ENCODE measurements at places on chromosomes 2 and 18. TPM values are rescaled to one million over a fixed set of nuclear protein-coding genes. Genes with fewer than 3 reads are reported as not detected.

SPDYA gene
- 0.28 TPM for total RNA-seq

CCDC148 gene
- 3.5 TPM for total RNA-seq

HOXD13 gene
- total RNA-seq = 0.06 TPM

SATB2 gene
- total RNA-seq = 4.9 TPM

FN1 gene
- 887 TPM for total RNA-seq

ATP8B1 gene
- 7.5 TPM for total RNA-seq

GCG gene
- not detected for total RNA-seq

GRCh38 chr2:73928963-73929347 is 2.3 kb downstream of the DGUOK start:
- no peak for DNase-seq
- H3K27ac ChIP-seq = no peak overlapping the region
- H3K4me3 ChIP-seq = no peak overlapping the region
- H3K36me3 ChIP-seq = peaks cover 45% of the 10 kb centered on the region
- peaks cover 17% of the 10 kb centered on the region for H3K4me1 ChIP-seq
- H3K27me3 ChIP-seq = no peaks in the 10 kb centered on the region

DNA sequence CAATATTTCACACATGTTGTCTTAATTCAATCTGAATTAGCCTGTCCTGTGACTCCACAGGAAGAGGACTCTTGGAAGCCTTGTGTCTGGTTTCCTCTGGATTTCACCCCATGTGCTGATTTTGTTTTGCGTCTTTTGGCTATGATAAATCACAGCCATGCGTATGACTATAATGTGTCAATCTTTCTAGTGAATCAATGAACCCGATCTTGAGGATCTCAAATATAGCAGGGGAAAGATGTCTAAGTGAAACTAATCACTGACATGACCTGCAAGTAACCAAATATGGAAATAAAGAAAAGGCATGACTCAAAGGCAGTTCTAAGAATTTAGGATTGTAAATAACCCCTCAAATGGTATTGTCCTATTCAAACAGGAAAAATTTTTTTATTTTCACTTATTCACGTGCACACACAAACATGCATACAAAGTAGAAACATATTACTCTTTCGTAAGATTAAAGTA is 8.2 kb downstream of the WDFY1 start:
- DNase-seq = peak; percentile 55
- peaks cover 91% of the 10 kb centered on the region for H3K4me1 ChIP-seq
- H3K4me3 ChIP-seq = no peak overlapping the region

DNA sequence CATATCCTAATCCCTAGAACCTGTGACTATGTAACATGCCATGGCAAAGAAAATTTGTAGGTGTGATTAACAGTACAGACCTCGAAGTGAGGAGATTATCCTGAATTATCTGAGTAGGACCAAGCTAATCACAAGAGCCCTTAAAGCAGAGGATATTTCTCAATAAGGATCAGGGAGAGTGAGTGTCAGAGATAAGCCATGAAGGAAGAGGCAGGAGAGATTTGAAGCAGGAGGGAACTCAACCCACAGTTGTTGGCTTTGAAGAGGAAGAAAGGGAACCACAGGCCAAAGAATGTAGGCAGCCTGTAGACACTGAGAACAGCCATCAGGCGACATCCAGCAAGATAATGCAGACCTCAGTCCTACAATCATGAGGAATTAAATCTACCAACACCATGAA is 229.3 kb downstream of the NBAS start:
- H3K36me3 ChIP-seq = peaks cover 13% of the 10 kb centered on the region
- no peak overlapping the region for H3K27ac ChIP-seq
- no peak for DNase-seq

- H3K36me3 ChIP-seq = no peaks in the 10 kb centered on the region
- no peak overlapping the region for H3K4me3 ChIP-seq
- no peak for DNase-seq
- H3K27me3 ChIP-seq = no peaks in the 10 kb centered on the region
- H3K27ac ChIP-seq = no peak overlapping the region
- no peaks in the 10 kb centered on the region for H3K4me1 ChIP-seq
Observed at GRCh38 chr2:12918835-12919445, 202.2 kb downstream of the TRIB2 start.

DNA sequence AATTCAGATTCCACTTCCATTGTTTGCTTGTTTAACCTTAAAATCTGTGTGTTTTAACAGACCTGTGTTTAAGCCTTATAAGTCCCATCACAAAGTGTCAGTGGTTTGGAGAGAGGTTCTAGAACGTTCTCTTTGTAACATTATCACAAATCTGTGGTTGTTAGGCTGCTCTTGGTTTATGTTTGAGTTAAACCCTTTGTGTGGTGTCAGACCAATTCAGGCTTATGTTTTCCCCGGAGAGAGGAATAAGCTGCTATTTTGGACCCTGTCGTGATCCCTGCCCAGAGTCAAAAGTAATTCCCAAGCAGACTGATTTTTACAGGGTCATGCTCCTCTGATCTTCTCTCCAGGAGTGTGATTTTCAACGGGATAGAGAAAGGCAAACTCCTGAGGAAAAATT is 43.8 kb upstream of the LTBP1 start:
- no peaks in the 10 kb centered on the region for H3K27me3 ChIP-seq
- no peak overlapping the region for H3K27ac ChIP-seq
- H3K4me3 ChIP-seq = no peak overlapping the region
- no peaks in the 10 kb centered on the region for H3K36me3 ChIP-seq

GRCh38 chr2:143476336-143477087 is 347.3 kb downstream of the ARHGAP15 start:
- no peak overlapping the region for H3K4me3 ChIP-seq
- H3K36me3 ChIP-seq = no peaks in the 10 kb centered on the region
- H3K4me1 ChIP-seq = peaks cover 31% of the 10 kb centered on the region
- DNase-seq = no peak
- H3K27me3 ChIP-seq = no peaks in the 10 kb centered on the region

DNA sequence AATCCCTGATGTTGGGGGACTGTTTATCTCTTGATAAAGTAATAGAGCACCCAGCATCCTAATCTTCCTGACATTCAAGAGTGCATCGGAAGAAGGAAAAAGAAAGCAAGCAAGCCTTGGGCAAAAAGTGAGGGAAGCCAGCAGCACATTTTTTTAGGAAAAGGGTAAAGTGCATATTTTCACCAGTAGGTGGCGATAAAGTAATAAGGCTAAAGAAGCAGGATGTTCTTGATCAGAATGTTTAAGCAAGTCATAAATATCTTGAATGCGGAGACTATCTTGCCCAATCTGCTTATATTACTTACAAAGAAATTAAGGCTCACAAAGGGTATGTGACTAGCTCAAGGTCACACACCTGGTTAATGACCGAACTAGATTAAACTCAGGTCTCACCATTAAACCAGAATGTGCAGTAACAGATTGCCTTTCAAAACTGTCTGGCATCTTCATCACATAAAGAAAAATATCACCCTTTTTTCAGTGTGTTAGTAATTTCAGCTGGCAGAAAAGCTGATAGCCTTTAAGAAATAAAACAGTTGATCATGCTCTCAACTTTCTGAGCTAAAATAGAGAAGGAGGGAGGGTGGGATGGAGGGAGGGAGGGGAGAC is 83.8 kb downstream of the VIT start:
- H3K27ac ChIP-seq = no peak overlapping the region
- peaks cover 6% of the 10 kb centered on the region for H3K4me1 ChIP-seq
- H3K36me3 ChIP-seq = no peaks in the 10 kb centered on the region
- no peaks in the 10 kb centered on the region for H3K27me3 ChIP-seq
- no peak overlapping the region for H3K4me3 ChIP-seq

- H3K4me1 ChIP-seq = no peaks in the 10 kb centered on the region
- no peak overlapping the region for H3K4me3 ChIP-seq
- DNase-seq = no peak
- no peak overlapping the region for H3K27ac ChIP-seq
- no peaks in the 10 kb centered on the region for H3K36me3 ChIP-seq
- H3K27me3 ChIP-seq = no peaks in the 10 kb centered on the region
Observed at GRCh38 chr2:192307530-192307929, 112.8 kb upstream of the TMEFF2 start.

GRCh38 chr2:136334967-136335366 is 217.0 kb upstream of the CXCR4 start:
- no peaks in the 10 kb centered on the region for H3K4me1 ChIP-seq
- DNase-seq = no peak
- no peaks in the 10 kb centered on the region for H3K27me3 ChIP-seq
- H3K27ac ChIP-seq = no peak overlapping the region
- H3K36me3 ChIP-seq = no peaks in the 10 kb centered on the region

- no peak for DNase-seq
- H3K36me3 ChIP-seq = no peaks in the 10 kb centered on the region
- no peak overlapping the region for H3K27ac ChIP-seq
- H3K27me3 ChIP-seq = no peaks in the 10 kb centered on the region
Observed at GRCh38 chr2:102783506-102784183, 21.8 kb downstream of the TMEM182 start.

DNA sequence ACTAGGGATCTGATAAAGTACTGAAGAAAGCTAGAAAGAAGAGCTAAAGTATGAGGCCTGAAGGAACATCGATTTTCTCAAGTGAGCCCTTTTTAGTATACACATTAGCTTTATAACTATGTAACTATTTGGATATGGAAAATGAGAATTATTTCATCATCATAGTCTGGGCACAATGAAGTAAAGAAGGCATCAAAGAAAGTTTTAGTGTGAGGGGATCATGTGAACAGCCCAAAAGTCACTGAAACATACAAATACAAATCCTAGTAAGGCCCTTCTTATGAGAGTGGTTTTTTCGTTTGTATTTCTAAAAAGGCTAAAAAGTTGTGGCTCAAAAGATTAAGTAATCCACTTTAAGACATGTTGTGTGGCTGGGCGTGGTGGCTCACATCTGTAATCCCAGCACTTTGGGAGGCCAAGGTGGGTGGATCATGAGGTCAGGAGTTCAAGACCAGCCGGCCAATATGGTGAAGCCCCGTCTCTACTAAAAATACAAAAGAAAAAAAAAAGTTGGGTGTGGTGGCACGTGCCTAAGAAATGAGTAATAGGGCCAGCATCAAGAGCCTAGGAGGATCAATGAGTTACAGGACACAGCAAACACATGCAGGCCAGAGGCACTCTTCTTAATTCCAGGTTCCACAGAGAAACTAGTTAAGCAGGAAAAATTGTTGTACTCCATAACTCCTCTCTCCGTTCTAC is 61.9 kb downstream of the PUM2 start:
- H3K4me1 ChIP-seq = peaks cover 14% of the 10 kb centered on the region
- H3K27ac ChIP-seq = 0 out of 2 replicates have a peak overlapping the region, but pooled peaks have one; percentile 15
- H3K36me3 ChIP-seq = peaks cover 81% of the 10 kb centered on the region
- DNase-seq = no peak
- H3K4me3 ChIP-seq = no peak overlapping the region
- H3K27me3 ChIP-seq = no peaks in the 10 kb centered on the region

Data from SJSA1 (cell line).